ENCODE measurements at places on chromosomes 4 and X. TPM values are rescaled to one million over a fixed set of nuclear protein-coding genes. Genes with fewer than 3 reads are reported as not detected.

- peak overlapping the region; percentile 55 for H3K27ac ChIP-seq
- H3K4me3 ChIP-seq, result no peak overlapping the region
- DNase-seq, result peak; percentile 79
- no peaks in the 10 kb centered on the region for H3K27me3 ChIP-seq
These were observed 5.2 kb upstream of the TCEANC start for GRCh38 chrX:13647709-13648212.

DNA sequence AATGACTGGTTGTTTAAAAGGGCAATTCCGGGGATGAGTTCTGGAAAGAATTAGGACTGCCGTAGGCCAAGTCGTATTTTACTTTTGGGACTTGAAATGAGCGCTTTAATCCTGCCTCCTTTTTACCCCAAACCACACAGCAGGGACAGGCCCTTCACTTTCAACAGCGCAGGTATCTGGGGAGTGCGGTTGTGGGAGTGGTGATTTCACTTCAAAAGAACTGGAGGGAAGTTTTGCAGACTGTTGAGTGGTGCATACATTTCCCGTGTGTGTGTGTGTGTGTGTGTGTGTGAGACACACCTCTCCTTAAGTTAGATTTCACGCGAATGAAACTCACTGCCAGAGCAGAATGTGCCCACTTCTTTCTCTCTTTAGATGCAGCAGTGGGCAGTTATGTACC lies 2.8 kb downstream of the NHS start:
- no peaks in the 10 kb centered on the region for H3K36me3 ChIP-seq
- H3K4me1 ChIP-seq, result peaks cover 13% of the 10 kb centered on the region
- DNase-seq, result peak; percentile 70
- H3K4me3 ChIP-seq, result peak overlapping the region; percentile 43

- no peak overlapping the region for H3K27ac ChIP-seq
- no peaks in the 10 kb centered on the region for H3K27me3 ChIP-seq
- no peaks in the 10 kb centered on the region for H3K4me1 ChIP-seq
- no peak overlapping the region for H3K4me3 ChIP-seq
These were observed 115.0 kb upstream of the TLL1 start for GRCh38 chr4:165758086-165758485.

Gene ODAPH
- total RNA-seq, result not detected

GRCh38 chrX:7272346-7272745 lies 124.4 kb upstream of the PUDP start:
- H3K36me3 ChIP-seq, result no peaks in the 10 kb centered on the region
- DNase-seq, result no peak
- no peak overlapping the region for H3K4me3 ChIP-seq

- no peaks in the 10 kb centered on the region for H3K36me3 ChIP-seq
- no peak overlapping the region for H3K27ac ChIP-seq
- H3K4me1 ChIP-seq, result no peaks in the 10 kb centered on the region
- no peak overlapping the region for H3K4me3 ChIP-seq
These were observed 332.0 kb downstream of the PCDH18 start for GRCh38 chr4:137200322-137200721.

DNA sequence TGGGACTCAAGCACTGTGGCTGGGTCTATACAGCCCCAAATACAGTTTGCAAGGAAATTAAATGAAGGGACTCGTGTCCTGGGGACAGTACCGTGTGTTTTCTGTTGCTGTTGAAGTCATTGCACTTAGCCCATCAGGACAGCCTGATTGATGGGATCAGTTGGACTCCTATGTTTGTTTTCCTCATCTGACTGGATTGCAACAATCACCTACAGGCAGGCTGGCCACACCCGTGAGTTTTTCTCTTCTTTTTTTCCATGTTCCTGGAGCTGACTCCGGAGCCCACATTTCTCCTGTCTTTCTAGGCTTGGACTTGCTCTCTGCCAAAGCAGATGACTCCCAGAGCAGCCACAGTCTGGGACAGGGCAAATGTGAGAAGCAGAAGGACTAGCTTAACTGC lies 38.1 kb downstream of the RTL9 start:
- H3K4me1 ChIP-seq, result no peaks in the 10 kb centered on the region
- H3K36me3 ChIP-seq, result no peaks in the 10 kb centered on the region
- no peak overlapping the region for H3K27ac ChIP-seq
- H3K4me3 ChIP-seq, result no peak overlapping the region
- DNase-seq, result no peak

DNA sequence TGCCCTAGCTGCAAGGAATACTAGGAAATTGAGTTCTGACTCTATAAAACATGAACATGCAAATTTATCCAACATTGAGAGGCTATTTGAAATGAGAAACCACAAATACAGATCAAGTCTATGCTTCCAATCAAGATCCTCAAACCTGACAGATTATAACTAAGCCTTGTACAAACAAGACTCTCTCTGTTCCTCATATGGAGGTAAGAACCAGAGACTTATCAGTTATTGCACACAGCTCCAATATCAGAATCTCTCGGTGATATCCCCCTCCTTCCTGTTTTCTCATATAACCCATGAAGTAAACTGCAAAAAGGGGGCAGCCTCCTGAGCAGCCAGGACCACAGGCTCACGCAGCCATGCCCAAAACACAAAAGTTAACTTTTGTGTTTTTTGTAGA lies 36.5 kb downstream of the FBXW7 start:
- no peak for DNase-seq
- peaks cover 33% of the 10 kb centered on the region for H3K4me1 ChIP-seq
- no peak overlapping the region for H3K27ac ChIP-seq
- no peaks in the 10 kb centered on the region for H3K27me3 ChIP-seq

Gene NXF2
- total RNA-seq, result not detected

Gene MCF2
- 0.34 TPM for total RNA-seq

DNA sequence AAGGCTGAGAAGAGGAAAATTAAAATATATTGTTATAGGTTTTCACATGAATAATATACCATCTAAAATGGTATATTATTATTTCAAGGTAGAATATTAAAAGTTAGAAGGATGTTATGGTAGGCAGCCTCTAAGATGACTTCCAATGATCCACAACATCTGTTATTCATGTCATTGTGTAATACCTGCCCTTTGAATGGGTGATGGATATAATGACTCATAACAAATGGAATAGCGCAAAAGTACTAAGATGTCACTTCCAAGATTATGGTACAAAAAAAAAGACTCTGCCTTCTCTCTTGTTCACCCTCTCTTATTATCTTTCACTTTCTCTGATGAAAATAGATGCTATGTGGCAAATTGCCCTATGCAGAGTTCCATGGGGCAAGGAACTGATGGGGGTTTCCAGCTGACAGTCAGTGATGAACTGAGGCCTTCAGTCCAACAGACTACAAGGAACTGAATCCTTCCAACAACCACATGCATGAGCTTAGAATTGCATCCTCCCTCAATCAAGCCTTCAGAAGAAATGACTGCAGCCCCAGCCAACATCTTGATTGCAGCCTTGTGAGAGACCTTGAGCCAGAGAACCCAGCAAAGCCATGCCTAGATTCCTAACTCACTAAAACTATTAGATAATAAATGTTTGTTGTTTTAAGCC lies 57.7 kb downstream of the HS6ST2 start:
- H3K36me3 ChIP-seq, result no peaks in the 10 kb centered on the region
- no peak for DNase-seq
- H3K27me3 ChIP-seq, result peaks cover 2% of the 10 kb centered on the region
- H3K4me3 ChIP-seq, result no peak overlapping the region
- no peaks in the 10 kb centered on the region for H3K4me1 ChIP-seq

- no peak overlapping the region for H3K27ac ChIP-seq
- no peak overlapping the region for H3K4me3 ChIP-seq
- DNase-seq, result no peak
- H3K27me3 ChIP-seq, result no peaks in the 10 kb centered on the region
- H3K36me3 ChIP-seq, result no peaks in the 10 kb centered on the region
- no peaks in the 10 kb centered on the region for H3K4me1 ChIP-seq
These were observed 46.6 kb downstream of the TENM3 start for GRCh38 chr4:182289809-182290208.

- no peaks in the 10 kb centered on the region for H3K36me3 ChIP-seq
- H3K27ac ChIP-seq, result no peak overlapping the region
- no peaks in the 10 kb centered on the region for H3K4me1 ChIP-seq
- H3K4me3 ChIP-seq, result no peak overlapping the region
- no peaks in the 10 kb centered on the region for H3K27me3 ChIP-seq
These were observed 219.6 kb downstream of the DKK2 start for GRCh38 chr4:106816496-106816895.

DNA sequence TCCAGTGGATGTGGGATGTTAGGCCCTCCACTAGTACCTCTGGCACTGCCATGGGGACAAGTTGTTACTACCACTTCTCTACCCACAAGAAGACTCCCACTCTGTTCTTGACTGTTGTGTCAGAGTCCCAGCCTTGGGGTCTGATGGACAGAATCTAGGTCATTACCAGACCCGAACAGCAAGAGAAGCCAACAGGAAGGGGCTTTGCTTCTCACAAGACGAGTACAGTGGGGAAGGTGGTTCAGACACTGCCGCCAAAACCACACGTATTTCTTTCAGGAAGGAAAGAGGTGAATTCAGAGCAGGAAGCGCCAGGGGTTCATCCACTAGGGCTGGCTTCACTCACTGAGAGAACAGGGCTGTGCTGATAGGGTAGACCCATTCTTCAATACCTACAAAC lies 161.3 kb upstream of the KIT start:
- H3K27ac ChIP-seq, result no peak overlapping the region
- peaks cover 10% of the 10 kb centered on the region for H3K27me3 ChIP-seq
- DNase-seq, result no peak
- H3K4me3 ChIP-seq, result no peak overlapping the region

DNA sequence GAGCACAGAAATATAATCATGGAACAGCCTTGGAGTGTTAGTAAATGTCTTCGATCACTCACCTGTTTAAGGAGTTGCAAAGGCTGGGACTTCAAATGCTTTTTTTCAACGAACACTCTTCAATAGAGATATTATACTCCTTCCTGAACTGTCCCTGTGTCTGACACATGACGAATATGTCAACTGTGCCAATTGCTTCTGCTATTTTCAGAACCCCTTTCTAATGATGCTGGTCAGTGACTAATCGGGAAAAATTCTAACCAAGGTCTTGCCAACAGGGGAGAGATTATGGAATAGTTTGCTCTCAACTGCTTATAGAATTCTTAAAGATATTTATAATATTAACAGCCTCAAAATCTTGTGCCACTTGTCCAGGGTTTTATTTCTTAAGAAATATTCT lies 8.5 kb upstream of the KLHL34 start:
- H3K27ac ChIP-seq, result no peak overlapping the region
- no peaks in the 10 kb centered on the region for H3K4me1 ChIP-seq
- DNase-seq, result no peak
- no peaks in the 10 kb centered on the region for H3K36me3 ChIP-seq
- peaks cover 2% of the 10 kb centered on the region for H3K27me3 ChIP-seq
- no peak overlapping the region for H3K4me3 ChIP-seq

DNA sequence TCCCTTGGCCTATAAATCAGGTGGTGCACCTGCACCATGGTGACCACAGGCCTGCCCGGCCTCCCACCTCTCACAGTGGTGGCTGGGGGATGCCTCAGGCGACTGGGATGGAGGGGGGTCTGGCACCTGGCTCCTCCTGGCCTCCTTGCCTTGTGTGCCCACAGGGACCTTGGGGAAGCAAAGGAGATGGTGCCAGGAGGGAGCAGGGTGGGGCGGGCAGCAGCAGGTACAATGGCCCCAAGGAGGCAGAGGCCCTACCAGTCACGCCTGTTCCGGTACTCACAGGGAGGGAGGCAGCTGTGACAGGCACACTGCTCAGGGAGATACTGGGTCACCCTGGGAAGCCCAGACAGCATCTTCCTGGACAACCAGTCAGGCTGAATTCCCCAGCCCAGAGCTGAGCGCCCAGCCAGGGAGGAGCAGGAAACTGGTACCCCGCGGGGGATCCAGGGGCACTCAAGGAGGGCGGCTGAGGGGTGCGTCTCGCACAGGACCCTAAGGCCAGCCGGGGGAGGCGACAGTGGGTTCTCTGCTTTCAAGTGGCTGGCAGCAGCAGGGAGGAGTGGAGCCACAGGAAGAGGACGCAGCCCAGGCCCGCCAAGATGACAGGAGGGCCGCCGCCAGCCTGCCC lies 1.2 kb upstream of the TREX2 start:
- no peak for DNase-seq
- H3K36me3 ChIP-seq, result no peaks in the 10 kb centered on the region
- no peaks in the 10 kb centered on the region for H3K4me1 ChIP-seq
- H3K27ac ChIP-seq, result no peak overlapping the region

DNA sequence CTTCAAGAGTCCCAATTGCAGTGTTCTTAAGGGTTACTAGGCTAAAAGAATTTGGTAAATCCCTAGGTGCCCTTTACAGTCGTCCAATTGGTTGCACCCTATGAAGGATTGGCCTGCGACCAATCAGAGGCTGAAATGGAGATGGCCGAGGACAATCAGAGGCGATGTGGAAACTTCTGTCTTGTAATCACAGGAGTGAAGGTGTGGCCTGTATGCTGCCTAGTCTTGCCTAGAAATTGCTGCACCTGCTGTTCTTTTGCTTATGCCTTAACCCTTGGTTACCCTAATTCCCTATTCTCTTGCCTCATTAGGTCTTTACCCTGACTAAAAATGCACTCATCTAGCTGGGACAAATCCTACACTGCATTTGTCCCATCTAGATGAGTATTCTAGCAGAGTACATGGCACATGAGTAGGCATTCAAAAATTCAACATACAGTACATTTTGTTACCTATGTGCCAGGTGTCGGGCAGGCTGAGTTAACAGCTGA lies 1.0 kb upstream of the DCK start:
- H3K27me3 ChIP-seq, result no peaks in the 10 kb centered on the region
- peaks cover 24% of the 10 kb centered on the region for H3K36me3 ChIP-seq
- H3K27ac ChIP-seq, result peak overlapping the region; percentile 89
- H3K4me1 ChIP-seq, result peaks cover 34% of the 10 kb centered on the region
- DNase-seq, result peak; percentile 35

DNA sequence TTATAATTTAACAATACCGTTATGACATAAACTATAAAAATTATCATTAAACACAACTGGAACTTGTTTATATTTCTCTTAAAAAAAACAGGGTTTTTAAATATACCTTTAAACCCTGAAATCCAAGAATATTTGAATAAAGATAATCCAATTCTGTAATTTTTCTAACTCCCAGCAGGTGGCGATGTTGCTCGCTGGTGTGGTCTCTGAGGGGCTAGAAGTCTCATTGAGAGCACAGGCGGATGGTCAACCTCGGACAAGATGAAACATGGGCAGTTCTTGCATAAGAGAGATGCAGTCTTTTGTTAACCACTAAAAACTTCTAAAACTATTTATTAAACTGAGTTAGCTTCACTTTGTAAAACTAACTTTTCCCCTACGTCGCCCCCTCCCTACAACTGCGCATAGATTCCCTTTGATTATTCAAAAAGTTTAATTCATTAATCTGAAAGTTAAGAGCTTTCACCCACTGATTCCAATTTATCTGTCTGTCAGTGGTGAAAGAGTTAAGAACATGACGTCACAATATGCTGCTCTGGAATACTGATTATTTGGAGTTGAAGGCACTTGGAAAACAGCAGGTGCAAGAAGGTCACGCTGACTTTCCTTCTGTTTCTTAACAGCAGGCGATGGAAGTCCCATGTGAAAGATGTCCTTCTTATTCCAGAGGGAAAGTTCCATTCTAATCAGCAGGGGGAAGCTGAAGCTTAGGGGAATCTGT lies 29.5 kb downstream of the DMP1 start:
- no peak overlapping the region for H3K27ac ChIP-seq
- H3K4me1 ChIP-seq, result no peaks in the 10 kb centered on the region
- H3K27me3 ChIP-seq, result peaks cover 2% of the 10 kb centered on the region
- no peaks in the 10 kb centered on the region for H3K36me3 ChIP-seq

GRCh38 chr4:168930413-168931196 lies 79.5 kb downstream of the CBR4 start:
- H3K4me3 ChIP-seq, result no peak overlapping the region
- no peaks in the 10 kb centered on the region for H3K27me3 ChIP-seq
- no peak overlapping the region for H3K27ac ChIP-seq
- DNase-seq, result no peak
- H3K4me1 ChIP-seq, result peaks cover 4% of the 10 kb centered on the region
- H3K36me3 ChIP-seq, result peaks cover 10% of the 10 kb centered on the region

Gene DGKK
- total RNA-seq, result not detected

Gene STARD8
- 0.07 TPM for total RNA-seq

- no peaks in the 10 kb centered on the region for H3K36me3 ChIP-seq
- H3K27ac ChIP-seq, result no peak overlapping the region
- no peak overlapping the region for H3K4me3 ChIP-seq
- H3K4me1 ChIP-seq, result peaks cover 18% of the 10 kb centered on the region
These were observed 241.4 kb upstream of the ANXA3 start for GRCh38 chr4:78310007-78310739.
